ENCODE measurements at places on chromosomes 1 and 21. TPM values are rescaled to one million over a fixed set of nuclear protein-coding genes. Genes with fewer than 3 reads are reported as not detected.

The PRKAA2 gene
- total RNA-seq = 0.20 TPM

The GJA9 gene
- total RNA-seq = not detected

The RNF186 gene
- total RNA-seq = not detected

The FCGR3A gene
- total RNA-seq = not detected

Measured in A673 (cell line).